ENCODE measurements at places on chromosomes 12 and 14.

GRCh38 chr12:63918800-63919300, 74.3 kb downstream of the SRGAP1 start:
- no peak for DNase-seq

- DNase-seq, result no peak
Measured at GRCh38 chr14:61103541-61104339, 122.7 kb downstream of the SLC38A6 start.

GRCh38 chr12:27462851-27463250, 16.3 kb downstream of the SMCO2 start:
- no peak for DNase-seq

- DNase-seq, result no peak
Measured at GRCh38 chr12:109779382-109779781, 53.8 kb downstream of the TRPV4 start.

DNA sequence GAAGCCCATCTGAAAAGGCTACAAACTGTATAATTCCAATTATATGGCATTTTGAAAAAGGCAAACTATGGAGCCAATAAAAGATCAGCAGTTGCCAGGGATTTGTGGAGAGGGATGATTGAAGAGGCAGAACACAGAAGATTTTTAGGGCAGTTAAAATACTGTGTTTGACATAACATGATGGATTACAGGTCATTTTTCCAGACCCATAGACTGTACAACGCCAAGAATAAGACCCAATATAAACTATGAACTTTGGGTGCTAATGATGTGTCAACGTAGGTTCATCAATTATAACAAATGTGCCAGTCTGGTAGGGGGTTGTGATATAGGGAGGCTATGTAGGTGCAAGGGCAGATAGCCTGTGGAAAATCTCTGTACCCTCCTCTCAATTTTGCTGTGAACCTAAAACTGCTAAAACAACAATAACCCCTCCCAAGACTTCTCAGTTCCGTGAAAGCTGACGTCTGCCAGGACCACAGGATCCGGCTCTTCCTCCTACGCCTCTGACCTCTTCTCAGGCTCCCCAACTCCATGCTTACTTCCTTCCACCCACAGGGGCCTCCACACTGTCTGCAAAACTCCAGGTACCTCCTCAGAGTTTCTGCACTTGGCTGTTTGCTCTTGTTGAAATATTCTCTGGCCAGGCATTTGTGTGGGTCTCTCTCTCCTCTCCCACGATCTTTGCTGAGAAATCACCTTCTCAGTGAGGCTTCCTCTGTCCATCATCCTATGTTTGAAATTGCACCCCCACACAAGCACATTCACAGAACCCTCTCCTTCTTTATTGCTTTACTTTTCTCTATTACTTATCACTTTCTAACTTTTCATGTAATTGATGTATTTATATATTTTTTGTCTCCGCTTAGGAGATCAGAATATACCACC, 131.4 kb downstream of the BBS10 start:
- DNase-seq, result no peak

DNA sequence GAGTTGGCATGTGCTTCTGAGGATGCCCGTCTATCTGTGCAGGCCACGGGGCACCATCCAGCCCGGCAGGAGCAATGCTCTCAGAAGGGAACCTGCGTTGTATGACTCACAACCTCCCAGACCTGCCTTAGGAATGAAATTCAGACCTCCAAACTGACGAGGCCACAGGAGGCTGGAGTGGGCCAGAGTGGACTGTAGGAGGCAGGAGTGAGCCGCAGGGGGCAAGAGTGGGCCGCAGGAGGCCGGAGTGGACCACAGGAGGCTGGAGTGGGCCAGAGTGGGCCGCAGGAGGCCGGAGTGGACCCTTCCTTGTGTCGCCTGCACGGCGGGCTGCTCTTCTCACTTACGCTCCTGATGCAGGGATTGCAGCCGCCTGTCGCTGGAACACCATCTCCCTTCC, 11.1 kb upstream of the FBRSL1 start:
- DNase-seq, result no peak

DNA sequence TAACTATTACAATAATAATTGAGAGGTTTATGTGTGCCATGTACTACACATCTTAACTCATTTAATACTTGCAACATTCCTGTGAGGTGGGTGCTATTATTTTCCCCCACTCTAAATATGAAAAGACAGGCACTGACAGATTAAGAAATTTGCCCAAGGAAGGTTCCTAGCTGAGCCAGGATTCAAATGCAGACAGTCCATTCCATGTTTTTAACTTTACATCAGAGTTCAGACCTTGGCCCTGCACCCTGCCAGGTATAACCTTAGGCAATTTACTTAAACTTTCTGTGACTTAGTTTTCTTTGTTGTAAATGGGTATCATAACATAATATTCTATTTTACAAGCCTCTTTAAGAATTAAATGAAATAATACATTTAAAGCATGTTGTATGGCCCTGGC, 26.6 kb downstream of the RDH12 start:
- DNase-seq, result no peak

DNA sequence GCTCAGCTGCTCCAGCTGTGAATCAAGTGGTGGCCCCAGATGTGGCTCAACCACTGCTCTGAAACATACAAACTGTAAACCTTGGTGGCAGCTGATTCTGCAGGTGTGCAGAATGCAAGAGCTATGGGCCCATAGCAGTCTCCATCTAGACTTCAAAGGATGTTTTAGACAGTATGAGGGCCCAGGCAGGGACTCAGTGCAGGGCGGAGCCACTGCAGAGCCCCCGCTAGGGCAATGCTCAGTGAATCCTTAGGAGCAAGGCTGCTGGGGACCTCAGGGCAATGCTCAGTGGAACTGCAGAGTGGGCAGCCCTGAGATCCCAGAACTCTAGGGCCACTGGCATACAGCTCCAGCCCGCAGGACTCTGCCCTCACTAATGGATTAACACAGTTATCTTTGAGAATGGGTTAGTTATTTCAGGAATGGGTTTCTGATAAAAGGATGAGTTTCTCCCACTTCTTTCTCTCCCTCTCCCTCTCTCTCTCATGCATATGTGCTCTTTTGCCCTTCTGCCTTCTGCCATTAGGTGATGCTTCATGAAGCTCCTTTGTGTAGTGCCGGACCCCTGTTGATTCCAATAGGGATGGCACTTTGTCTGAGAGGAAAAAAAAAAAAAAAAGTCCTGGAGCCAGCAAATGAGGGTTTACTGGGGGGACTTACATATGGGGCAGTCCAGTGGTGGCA, 48.4 kb upstream of the JDP2 start:
- no peak for DNase-seq

DNA sequence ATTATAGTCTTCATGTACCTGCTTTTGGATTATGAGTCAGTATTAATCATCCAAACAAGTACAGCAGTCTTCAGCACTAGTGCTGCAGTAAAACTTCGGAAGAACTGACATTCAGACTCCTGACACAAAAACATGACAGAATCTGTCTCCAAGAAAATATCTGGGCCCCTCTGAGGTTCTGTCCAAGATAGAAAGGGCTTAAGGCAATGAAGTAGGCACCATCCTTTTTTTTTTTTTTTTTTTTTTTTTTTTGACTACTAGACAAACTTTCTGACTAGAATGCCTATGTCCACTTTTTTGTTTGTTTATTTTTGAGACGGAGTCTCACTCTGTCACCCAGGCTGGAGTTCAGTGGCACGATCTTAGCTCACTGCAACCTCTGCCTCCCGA, 112.5 kb downstream of the MED13L start:
- no peak for DNase-seq

DNA sequence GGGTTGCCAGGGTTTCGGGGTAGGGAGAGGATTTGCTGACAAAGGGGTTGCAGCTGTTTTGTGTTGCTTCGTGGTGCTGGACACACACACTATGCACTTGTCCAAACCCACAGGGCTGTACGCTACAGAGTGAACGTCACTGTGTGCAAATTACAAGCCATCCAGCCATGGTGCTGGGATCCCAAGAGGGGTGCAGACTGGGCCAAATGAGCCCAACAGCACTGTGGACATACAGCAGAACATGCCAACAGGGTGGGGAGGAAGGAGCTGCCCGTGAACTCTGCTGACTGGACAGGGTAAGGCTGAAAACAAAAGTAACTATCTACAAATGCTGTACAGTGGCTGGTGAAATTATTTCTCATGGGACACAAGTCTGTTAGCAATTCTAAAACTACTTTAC, 25.2 kb downstream of the POLE start:
- DNase-seq, result no peak

DNA sequence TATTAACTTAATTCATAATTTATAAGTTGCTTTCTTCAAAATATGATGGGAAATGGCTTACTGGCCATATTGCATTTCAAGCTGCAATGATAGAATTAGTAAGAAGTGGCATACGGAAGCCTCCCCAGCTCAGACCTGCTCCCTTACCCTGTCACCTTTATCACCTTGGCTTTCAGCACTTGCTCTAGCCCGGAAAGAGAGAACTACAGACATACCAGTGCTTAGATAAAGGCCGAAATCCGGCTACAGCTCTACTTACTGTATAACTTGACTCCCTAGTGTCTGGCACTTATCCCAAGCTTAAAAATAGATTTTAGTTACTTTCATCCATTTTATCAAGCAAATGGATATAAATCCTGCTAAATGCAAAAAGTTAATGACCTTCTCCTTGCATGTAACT, 42.5 kb downstream of the PKP2 start:
- DNase-seq, result no peak

GRCh38 chr12:101707131-101707782, 9.8 kb downstream of the CHPT1 start:
- no peak for DNase-seq

GRCh38 chr12:91133871-91134270, 22.6 kb upstream of the LUM start:
- DNase-seq, result no peak

DNA sequence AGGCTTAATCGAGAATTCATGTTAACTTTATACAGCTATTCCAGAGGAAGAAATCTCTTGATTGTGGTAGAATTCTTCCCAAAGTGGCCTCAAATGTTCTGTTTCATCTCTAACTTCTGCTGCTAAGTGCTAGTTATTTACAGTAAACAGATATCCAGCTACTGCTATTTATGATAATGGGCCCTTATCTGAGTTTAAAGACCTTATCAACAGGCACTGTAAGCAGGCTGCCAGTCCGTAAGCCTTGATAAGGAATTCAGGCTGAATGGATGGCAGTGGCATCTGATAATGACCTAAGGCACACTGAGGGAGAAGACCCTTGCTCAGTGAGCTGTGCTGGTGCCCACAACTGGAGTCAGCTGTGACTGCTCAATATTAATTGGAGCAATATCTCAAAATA, 59.0 kb downstream of the PAX9 start:
- DNase-seq, result no peak

DNA sequence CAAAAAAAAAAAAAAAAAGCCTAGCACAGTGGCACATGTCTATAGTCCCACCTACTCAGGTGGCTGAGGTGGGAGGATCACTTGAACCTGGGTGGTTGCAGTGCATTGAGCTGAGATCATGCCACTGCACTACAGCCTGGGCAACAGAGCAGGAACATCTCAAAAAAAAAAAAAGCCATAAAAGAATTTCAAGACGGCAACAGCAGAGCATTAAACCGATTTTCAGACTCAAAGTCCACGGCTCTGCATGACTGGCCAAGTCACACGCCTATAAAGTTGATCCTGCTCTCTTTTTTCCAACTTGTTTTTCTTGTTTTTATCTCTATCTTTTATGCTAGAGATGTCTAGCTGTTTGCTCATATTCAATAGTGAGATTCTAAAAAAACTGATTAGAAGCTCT, 45.3 kb downstream of the FBXO34 start:
- DNase-seq, result no peak

DNA sequence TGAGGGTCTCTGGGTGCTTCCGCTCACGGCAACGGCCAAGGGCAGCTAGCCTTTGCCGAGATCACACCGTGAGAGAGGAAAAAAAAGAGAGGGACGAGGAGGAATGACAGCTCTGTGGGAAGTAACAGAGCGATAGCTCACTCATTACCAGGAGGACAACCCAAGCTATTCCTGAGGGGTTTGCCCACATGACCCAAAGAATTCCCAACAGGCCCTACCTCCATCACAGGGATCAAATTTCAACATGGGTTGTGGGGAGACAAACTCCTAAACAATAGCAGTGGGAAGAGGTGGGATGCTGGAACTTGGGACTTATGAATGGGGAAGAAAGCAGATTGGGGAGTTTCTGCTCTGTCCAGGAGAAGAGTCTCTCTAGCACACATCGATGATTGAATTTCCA, 180.6 kb downstream of the LRRK2 start:
- DNase-seq, result no peak

- no peak for DNase-seq
Measured at GRCh38 chr14:20630340-20631022, 11.0 kb downstream of the OR6S1 start.

DNA sequence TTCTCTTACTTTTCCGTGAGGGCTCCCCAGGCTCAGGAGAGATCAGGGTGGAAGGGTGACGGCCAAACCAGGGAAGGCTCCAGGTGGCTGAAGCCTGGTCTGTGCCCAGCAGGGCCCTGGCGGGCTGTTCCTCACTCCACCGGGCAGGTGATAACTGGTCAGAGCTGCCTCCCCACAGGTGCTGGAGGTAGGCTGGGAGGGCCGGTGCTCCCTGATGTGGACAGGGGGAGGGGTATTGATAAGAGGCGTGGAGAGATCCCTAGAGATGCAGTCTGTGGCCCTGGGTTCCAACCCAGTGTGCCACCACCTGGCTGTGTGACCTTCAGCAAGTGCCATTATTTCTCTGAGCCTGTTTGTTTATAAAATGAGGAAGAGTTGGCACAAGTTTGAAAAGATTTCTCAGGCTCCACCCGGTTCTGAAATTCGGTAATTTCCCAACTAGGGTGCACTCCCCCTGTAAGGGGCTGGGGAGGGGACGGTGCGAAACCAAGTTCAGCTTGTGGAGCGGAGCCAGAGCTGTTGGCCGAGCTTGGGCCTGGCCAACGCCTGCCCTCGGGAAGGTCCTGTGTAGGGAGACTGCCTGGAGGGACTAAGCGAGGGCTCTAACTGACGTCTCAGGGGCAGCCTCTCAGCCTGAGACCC, 1.0 kb upstream of the NR4A1 start:
- no peak for DNase-seq

DNA sequence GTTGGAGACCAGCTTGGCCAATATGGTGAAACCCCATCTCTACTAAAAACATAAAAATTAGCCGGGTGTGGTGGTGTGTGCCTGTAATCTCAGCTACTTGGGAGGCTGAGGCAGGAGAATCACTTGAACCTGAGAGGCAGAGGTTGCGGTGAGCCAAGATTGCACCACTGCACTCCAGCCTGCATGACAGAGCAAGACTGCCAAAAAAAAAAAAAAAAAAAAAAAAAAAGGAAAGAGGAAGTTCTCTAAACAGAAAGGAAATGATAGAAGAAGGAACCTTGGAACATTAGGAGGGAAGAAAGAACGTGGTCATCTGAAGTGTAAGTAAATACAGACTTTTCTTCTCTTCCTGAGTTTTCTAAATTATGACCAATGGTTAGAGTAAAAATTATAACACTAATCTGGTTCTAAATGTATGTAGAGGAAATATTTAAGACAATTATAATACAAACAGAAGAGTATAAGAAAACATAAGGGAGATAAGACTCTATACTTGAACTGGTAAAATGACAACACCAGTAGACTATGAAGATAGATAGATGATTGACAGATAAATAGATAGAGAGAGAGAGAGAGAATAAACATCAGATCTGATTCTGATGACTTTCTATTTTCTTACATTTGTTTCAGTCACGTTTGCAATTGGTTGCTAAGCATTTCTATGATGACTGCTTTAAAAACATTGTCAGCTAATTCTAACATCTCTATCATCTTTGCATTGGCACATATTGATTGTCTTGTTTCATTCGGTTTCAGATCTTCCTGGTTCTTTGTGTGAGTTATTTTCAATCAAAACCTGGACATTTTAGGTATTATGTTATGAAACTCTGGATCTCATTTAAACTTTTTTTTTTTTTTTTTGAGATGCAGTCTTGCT, 12.9 kb upstream of the CORO1C start:
- DNase-seq, result no peak

Measured in T-helper 2 cell (primary cell).